ENCODE measurements at places on chromosomes 6 and 20.

GRCh38 chr6:132361101-132361500 is 40.2 kb downstream of the MOXD1 start:
- no peak for DNase-seq

GRCh38 chr20:3611901-3612300 is 51.3 kb downstream of the GFRA4 start:
- DNase-seq = no peak

- DNase-seq = no peak
Observed at GRCh38 chr6:148548065-148548748, 198.6 kb upstream of the UST start.

- DNase-seq = no peak
Observed at GRCh38 chr6:127578900-127579299, 1.9 kb downstream of the C6orf58 start.

DNA sequence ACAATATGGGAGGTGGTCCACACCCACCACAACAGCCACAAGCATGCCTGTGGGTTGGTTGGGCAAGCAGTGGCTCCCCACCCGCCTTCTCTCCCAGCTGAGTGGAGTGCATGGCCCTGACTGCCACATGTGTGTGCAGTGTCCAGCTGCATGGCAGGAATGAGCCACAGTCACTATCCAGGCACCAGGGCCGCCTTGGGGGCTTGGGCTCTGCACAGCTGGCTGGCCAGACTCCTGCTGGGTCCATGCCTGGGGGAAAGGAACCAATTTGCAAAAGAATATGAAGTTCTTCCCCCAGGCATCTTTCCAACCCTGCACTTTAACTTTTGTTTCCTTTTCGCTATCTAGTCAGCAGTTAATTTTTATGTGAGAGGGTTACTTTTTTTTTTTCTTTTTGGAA is 11.6 kb upstream of the ASCC3 start:
- DNase-seq = no peak

DNA sequence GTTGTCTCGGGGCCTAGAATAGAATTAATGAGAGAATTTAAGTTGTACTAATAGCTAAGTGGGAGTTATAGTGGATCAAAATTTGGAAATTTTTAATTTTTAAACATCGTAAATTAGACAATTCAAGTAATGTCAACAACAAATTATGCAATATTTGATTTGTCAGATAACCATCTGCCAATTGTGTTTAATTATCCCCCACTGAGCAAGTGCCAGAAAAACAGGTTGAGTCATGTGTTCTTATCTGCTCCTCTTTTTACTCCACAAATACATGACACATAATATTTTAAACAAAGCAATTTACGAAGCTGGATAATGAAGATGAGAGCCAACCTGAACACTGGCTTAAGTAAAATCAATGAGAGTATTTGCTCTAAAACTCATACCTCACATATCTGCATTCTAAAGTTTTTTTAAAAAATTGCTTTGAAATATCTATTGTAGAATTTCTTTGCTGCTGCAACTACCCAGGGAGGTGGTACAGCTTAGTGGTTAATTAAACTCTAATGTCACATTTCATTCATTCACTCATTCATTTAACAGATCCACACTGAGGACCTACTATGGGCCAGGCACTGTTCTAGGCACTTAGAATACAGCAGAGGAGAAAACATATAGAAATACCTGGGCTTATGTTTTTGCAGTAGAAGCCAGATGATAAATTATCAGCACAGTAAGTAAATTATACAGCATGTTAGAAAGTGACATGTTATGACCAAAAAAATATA is 57.1 kb upstream of the MAP7 start:
- DNase-seq = no peak

GRCh38 chr20:4944518-4945313 is 56.6 kb downstream of the SLC23A2 start:
- DNase-seq = no peak

GRCh38 chr20:31853481-31853880 is 8.1 kb upstream of the FOXS1 start:
- no peak for DNase-seq

- no peak for DNase-seq
Observed at GRCh38 chr6:24524805-24525204, 30.0 kb downstream of the ALDH5A1 start.

Data from activated T-cell treated with anti-CD3 and anti-CD28 coated beads for 4 hours (primary cell).